ENCODE measurements at places on chromosomes 12 and 14.

GRCh38 chr12:109087250-109087649, 6.0 kb downstream of the ALKBH2 start:
- DNase-seq: no peak

GRCh38 chr14:49574038-49574437, 12.1 kb downstream of the RPS29 start:
- DNase-seq: no peak

DNA sequence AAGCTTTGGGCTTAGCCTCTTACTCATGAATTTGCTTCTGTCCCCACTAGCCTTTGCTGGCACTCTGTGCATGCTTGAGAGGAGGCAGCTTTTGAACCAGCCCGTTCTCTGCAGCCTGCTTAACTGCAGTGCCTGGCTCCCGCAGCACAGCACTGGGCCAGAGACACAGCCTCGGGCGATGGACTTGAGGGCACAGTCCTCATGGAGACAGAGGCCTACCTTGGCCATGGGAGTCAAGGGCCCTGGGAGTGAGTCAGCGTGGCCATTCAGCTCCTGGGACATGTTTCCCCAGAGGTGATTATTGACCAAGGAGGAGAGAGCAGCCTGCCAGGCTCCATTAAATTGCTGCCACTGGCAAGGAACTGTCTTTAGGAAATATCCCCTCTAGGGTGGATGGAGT, 93.5 kb downstream of the SMOC1 start:
- DNase-seq: no peak

DNA sequence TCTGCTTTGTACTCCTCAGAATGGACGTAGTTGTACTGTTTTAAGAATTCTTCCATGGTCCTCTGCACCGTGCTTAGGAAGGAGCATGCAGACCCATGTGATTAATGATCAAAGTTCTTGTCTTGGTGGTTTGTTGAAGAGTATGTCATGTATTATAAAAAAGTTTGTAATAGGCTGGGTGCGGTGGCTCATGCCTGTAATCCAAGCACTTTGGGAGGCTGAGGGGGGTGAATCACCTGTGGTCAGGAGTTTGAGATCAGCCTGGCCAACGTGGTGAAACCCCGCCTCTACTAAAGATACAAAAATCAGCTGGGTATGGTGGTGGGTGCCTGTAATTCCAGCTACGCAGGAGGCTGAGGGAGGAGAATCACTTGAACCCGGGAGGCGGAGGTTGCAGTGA, 61.8 kb upstream of the RTL1 start:
- no peak for DNase-seq

DNA sequence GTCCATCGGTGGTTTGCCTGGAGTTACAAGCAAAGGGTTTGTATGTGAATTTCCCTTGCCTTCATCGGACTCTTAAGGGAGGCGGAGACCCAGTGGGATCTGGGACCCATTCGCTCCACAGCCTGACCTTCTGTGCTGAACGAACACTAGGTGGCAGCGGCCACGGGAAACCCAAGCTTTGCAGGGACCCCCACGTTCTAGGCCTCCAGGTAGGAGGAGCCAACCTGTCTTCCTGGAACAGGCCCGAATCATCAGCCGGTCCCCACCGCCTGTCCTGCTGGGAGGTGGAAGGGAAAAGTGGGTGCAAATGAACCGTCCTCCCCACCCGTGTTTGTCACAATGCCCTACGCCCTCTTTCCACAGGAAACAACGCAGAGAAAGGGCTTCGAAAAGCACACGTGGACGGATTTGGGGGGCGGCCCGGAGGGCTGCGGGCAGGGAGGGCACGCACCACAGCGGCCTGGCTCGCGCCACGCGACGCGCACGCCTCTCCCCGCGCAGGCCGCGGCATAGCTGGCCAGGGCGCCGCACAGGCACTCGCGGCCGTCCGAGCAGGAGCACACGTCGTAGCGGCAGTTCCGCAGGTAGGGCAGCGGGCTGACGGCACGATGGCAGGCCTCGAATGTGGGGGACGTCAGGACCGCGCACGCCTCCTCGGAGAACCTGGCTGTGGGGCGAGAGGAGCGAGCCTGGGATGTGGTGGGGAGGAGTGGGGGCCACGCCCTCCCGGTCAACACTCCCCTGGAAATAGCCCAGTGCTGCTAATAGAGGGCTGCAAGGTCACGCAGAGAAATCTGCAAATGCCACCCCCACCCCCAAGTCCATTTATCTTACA, 67.8 kb downstream of the VWF start:
- no peak for DNase-seq

DNA sequence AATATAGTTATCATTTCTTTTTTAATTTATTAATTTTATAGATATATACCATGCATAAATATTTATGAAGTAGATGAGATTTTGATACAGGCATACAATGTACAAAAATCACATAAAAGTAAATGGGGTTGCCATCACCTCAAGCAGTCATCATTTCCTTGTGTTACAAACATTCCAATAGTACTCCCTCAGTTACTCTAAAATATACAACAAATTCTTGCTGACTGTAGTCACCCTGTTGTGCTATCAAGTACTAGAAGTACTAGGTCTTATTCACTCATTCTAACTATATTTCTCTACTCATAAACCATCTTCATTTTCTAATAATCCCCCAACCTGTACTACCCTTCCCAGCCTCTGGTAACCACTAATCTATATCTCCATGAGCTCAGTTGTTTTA, 432.6 kb upstream of the SYT1 start:
- no peak for DNase-seq

DNA sequence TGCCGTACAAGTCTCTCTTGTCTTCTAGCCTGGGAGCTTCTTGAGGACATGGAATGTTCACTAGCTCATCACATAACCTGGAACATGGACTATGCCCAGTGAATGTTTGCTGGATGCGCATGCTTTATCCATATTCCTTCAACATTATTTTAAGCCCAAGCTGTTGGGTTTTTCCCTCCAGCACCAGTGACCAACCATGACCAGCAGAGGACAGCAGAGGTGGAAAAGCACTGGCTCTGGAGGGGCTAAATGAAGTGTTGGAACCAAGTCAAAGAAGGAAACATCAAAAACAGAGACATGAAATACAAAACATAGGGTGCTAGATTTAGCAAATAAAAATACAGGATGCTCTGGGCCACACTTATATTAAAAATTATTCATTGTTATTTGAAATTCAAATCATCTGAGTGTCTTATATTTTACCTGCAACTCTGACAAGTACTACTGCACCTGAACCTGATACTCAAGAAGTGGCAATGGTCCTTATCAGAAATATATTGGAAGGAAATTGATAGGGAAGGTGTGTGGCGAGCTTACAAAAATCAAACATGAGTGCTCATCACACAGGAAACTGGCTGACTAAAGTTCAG, 23.1 kb upstream of the HELB start:
- DNase-seq: peak; percentile 45

DNA sequence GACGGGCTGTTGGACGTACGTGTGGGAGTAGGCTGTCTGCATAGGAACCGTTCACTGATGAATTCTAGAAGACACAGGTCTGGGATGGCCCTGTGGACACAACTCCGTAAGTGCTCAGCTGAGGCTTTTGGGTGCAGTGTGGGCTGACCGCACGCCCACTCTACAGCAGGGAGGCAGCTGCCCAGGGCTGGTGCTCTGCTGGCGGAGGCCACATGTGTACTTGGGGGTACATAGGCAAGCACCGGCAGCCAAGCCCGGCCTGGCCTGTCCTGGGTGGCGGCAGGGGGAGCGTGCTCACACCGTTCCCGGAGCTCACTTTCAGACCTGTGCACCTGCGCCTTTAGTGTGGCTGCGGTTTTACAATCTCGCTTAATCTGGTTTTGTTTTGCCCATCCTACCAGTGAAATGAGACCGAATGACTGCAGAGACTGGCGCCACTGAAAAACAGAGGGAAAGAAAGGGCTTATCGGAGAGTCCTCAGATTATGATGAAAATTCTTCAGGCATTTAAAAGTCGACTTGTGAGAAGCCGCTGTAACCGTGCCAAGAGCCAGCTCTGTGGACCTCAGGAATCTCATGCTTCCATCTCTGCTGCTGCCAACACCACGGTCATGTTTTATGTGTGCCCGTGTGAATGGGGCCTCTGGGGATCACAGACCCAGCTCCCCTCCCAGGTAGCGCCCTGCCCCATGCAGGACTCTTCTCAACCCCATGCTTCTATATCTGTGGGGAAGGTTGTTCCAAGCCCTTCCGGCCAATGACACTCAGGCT, 45.8 kb downstream of the SSH1 start:
- no peak for DNase-seq

- no peak for DNase-seq
Measured at GRCh38 chr14:84555493-84555892, 974.5 kb upstream of the FLRT2 start.

- DNase-seq: peak; percentile 57
Measured at GRCh38 chr12:96578526-96579125, 89.2 kb downstream of the CFAP54 start.

DNA sequence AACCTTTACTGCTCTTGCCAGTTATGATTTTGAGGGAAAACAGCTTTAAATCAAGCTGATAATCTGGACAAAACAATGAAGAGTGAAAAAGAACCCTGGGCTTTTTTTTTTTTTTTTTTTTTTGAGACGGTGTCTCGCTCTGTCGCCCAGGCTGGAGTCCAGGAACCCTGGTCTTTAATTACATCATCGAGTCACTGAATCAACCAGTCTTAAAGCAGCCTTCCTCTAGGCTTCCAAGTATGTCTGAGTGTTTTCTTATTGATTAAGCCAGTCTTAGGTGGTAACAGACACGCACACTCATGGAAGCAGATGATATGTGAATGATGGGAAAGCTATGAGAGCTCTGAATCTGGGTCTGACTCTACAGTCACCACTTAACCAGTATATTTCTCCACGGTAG, 5.9 kb upstream of the VCPKMT start:
- no peak for DNase-seq

DNA sequence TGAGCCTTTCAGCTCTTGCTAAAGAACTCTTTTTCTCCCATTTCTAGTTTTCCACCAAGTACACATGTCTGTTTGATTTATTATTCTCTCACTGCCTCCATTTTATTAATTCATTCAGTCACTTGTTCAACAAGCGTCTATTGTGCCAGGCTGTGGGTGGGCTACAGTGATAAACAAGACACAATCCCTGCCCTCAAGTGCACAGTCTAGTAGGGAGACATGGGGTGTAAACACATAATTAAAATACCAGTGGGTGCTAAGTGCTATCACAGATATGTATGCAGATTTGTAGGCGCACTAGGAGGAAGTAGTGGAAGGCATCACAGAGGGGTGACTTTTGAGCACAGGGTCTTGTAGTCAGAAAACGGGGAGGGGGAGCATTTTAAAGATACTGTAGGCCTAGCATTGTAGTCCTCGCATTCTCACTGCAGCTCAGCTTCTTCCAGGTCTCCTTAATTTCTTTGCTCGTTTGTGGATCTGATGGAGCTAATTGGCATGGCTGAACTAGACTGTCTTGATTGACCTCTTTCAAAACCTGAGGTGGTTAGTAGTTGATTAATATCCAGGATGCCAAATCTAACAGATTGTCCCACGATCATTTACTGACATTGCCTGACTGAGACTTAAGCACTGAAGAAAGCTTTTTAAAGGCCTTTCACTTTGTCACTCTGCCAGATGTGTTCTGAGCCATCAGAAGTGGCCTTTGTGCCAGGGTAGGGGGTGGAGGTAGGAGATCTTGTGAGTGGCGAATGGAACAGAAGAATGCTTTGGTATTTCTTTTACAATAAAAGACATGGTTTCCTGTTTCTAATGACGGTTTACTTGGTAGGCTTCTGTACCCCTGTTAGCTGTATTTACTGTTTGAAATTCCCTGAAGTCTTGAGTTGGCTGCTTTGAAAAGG, 116.9 kb downstream of the DIP2B start:
- peak; percentile 37 for DNase-seq

- no peak for DNase-seq
Measured at GRCh38 chr12:55955800-55956508, 9.9 kb downstream of the PMEL start.

- no peak for DNase-seq
Measured at GRCh38 chr14:66514213-66514612, 6.3 kb downstream of the GPHN start.

DNA sequence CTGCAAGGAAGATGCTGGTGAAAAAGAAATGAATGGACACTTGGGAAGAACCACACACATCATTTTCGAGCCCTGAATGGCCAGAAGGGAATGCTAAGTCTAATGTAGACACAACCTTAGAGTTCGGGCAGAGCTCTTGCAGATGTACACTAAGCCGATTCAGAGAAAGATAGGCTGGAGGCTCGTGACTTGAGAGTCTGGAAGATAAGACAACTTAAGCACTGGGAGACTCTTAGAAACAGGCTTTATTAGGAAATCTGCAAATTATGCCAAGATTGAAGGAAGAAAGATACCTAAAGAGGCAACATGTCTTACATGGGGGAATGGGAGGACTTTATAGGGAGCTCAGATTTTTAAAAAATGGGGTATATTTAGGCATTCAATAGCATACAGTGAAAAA, 13.5 kb downstream of the TBPL2 start:
- no peak for DNase-seq

DNA sequence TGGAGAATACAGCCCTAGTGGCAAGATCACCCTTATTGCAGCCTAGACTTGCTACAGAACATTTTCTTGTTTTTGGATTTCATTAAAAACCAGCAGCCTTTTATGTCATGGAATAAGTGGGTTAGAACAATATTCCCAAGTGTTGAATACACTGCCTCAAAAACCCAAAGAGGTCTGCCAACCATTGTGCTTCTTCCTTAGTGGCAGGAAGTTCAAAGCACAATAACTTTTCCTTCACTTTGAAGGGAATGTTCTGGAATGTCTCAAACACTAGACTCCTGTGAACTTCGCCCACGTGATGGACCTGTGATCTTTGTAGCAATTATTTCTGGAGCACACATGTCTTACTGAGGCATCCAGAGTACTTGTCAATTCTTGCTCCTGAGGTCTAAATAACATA, 8.5 kb downstream of the SLC17A8 start:
- DNase-seq: no peak

DNA sequence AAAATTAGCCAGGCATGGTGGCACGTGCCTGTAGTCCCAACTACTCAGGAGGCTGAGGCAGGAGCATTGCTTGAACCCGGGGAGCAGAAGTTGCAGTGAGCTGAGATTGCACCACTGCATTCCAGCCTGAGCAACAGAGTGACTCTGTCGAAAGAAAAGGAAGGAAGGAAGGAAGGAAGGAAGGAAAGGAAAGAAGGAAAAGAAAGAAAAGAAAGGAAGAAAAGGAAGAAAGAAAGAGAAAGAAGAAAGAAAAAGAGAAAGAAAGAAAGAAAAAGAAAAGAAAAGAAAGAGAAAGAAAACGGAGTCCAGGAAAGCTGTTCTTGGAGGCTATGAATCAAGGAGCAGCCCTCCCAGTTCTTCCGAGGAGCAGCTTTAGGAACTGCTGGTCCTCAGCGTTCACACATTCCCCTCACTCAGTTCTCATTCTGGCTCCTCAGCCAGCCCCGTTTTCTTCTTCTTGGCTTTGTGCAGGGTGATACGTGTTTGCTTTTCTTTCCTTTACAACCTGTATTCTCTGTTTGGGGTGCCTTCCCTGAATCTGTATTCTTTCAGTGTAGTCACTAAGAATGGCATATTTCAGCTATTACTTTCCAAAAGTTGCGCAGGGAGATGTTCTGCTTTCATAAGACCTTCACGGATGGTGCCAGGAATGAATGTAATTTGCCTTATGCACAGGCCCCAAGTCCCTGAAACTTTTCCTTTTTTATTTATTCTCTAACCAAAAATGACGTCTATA, 12.2 kb downstream of the FBXL14 start:
- DNase-seq: no peak

Data from COLO829 (cell line).